Keratinocyte (primary cell): ENCODE measurements at places on chromosomes 1 and 21. TPM values are rescaled to one million over a fixed set of nuclear protein-coding genes. Genes with fewer than 3 reads are reported as not detected.

Gene PTPRC
- polyA plus RNA-seq, result 0.37 TPM in 1 of 3 replicates, not detected in the others

Gene MAB21L3
- polyA plus RNA-seq, result 0.20 to 0.57 TPM (median 0.29 TPM) in 3 replicates

Gene HTR6
- not detected in 3 replicates for polyA plus RNA-seq

Gene SPRR2E
- polyA plus RNA-seq, result 6.7 to 16.2 TPM (median 10.5 TPM) in 3 replicates

Gene RNPEP
- polyA plus RNA-seq, result 35.4 to 63.0 TPM (median 59.8 TPM) in 3 replicates

Gene PRAMEF6
- polyA plus RNA-seq, result not detected in 3 replicates

Gene PSMB2
- 95.5 to 108 TPM (median 104 TPM) in 3 replicates for polyA plus RNA-seq

Gene CHD5
- 0.03 to 0.07 TPM (median 0.05 TPM) in 3 replicates for polyA plus RNA-seq

Gene SPATA45
- polyA plus RNA-seq, result not detected in 3 replicates

DNA sequence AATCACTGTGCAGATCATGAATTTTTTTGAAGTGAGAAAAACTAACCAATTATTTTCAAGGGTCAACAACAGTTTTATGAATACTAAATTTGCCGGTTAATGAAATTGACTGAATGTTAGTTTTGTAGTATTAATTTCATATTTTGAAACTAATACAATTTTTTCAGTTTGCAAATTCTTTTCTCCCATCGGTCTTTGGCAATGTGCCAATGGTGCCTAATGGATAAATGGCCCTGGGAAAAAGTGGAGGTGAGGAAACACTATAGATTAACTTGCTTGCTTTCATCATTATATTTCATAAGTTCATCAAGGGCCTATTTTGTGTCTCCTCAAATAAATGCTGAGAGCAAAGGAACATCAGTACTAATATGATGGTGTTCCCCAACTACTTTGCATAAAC is 4.1 kb downstream of the C1orf141 start:
- DNase-seq, result no peak

DNA sequence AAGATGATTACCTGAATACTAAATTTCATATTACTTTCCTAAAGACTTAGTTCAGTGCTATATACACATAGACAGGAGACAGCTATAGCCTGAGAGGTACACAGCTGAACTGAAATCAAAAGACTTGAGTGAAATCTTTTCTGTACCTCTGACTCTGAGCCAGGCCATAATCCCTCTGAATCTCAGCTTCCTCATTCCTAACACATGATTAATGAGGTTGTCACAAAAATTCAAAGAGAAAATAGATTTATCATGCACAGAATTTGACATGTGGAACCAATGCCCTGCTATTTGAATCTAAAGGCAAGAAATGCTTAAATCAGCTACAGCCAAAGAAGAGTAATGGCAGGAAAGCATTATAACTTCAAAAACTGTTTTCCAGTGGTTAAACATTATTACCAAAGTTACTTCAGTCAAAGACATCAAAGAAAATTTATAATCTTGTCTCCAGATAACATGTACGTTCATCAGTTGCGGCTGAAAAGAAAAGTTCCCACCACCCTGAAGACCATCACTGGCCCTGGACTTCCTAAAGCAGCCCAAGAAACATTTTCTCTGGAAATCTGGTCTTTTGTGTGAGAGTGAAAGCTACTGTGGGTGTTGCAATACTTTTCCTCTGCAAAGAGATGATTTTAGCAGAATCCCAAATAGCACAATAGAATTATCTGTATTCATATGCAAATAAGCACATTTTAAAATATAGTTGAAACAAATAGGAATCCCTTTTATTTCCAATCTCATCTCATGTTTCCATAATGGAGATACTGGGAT is 13.8 kb upstream of the ATP1A1 start:
- no peak for DNase-seq

DNA sequence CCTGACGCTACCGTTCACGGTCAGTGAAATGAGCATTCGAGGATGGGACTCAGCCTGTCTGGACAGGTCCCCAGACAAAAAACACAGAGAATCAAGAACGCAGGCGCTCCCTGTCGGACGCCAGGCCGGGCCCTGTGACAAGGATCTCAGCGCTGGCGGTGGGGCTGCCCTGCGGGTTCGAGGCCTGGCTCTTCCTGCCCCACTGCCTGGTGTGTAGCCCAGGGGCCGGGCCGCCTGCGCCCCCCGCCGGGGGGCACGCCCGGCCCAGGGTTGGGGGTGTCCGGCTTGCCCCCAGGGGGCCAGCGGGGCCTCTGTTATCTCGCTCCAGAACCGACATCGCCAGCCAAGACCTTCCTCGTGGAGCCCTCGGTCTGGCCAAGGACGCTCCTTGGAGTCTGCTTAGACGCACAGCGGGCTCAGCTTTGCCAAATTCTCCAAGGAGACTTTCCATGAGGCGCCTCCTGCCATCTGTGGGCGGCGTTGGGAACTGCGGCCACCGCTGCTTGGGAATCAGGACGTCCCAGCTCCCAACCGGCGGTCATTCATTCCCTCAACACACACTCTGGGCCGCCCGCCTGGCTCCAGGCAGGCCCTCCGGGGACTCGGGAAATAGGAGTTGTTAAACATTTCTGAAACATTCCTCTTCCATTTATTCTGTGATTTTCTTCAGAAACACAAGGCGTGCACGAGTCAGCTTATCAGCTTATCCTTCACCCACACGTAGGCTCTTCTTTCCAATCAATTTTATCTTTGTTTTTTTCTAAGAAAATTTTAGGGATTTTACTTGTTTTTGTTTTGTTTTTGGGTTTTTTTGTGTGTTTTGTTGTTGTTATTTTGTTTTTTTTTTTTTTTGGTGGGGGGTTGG is 11.3 kb upstream of the RIPK4 start:
- no peak for DNase-seq

GRCh38 chr1:54987919-54988705 is 7.7 kb downstream of the TMEM61 start:
- DNase-seq, result no peak

DNA sequence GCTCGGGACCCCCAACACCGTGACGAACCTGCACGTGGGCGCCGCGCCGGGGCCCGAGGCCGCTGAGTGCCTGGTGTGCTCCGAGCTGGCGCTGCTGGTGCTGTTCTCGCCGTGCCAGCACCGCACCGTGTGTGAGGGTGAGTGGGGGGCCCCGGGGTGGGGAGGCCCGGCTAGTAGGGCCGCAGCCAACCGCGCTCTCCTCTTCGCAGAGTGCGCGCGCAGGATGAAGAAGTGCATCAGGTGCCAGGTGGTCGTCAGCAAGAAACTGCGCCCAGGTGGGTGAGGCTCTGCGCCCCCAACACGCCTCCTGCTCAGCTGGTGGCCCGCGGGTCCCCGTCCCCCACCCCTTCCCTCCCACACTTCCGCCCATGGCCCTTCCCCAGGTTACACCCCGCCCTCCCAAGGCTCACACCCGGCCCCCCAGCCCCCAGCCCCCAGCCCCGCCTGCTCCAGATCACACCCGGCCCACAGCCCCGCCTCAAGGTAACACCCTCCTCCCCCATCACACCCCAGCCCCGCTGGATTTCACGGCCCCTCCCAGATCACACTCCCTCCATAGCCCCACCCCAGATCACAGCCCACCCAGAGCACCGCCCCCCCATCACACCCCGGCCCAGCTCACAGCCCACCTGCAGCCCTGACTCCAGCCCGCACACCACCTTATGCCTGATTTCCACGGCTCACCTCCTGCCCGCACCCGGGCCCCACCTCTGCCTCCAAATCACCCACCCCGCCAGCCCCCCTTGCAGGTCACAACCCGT is 2.4 kb upstream of the MMP23B start:
- no peak for DNase-seq

DNA sequence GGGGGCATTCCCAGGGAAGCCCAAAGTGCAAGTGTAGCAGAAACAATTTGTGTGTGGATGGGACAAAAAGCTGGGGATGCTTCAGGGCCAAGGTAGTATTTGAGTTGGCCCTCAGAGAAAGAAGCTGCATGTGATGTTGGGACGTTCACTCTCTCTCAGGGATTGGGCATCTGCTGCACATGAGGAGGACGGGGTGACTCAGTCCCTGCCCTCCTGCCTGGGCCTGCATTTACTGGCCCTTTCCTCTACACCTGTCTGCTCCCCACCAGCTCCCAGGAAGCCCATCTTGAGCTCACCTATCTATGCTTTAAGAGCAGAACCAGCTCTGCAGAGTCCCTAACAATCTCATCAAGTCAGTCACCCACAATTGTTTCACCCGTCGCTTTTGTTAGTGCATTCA is 23.5 kb upstream of the MPZL1 start:
- DNase-seq, result no peak

DNA sequence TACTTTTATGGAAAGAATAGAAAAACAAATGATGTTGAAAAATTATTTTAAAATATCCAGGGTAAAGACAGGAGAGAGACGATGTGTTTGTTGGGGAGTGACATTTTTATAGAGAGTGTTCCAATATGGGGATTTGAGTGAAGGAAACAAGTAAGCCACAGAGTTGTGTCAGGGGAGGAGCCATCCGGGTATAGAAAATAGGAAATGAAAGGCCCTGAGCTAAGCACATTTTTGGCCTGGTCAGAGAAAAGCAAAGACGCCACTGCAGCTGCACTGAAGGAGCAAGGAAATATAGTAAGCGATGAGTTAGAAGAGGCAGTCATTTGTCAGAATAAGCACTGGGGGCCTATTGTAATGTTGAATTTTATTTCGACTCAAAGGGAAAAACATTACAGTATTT is 107.3 kb upstream of the ADGRL4 start:
- no peak for DNase-seq

DNA sequence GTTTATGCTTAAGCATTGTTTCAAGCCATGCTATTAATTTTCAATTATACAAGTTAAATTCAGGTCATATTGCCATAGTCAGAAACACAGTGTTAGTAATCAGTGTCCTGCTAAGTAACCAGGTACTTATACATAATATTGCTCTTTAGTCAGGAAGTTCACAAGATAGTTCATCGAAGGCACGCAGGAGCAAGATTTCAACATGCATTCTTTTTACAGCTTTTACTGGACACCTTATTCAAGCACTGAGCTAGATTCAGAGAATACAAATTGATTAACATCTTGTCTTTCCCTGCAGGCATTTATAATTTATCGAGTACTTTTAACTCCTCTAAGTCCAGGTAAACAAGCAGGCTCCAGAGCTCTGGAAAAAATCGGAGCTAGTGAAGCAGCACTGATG is 202.3 kb upstream of the BRINP3 start:
- DNase-seq, result no peak

GRCh38 chr21:25639551-25640201 is 618 bp downstream of the JAM2 start:
- no peak for DNase-seq

DNA sequence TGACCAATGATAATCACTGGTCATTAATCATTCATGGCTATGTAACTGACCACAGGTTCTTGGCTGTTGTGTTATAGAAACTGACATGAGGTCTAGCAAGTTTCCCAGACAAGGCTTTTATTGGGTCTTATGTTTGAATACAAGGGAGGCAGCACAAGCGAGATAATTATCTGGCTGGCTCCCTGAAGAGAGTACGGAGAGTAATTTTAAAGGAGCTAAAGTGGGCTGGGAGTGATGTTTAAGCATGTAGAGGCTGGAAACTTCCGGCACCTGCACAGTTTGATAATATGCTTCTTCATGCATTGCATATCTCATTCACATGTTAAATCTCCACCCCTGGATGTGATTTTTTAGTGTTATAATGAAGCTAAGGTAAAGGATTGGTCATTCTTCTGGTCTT is 116.2 kb upstream of the KCNK1 start:
- DNase-seq, result no peak

GRCh38 chr1:29052100-29052499 is 71.6 kb downstream of the TMEM200B start:
- no peak for DNase-seq

DNA sequence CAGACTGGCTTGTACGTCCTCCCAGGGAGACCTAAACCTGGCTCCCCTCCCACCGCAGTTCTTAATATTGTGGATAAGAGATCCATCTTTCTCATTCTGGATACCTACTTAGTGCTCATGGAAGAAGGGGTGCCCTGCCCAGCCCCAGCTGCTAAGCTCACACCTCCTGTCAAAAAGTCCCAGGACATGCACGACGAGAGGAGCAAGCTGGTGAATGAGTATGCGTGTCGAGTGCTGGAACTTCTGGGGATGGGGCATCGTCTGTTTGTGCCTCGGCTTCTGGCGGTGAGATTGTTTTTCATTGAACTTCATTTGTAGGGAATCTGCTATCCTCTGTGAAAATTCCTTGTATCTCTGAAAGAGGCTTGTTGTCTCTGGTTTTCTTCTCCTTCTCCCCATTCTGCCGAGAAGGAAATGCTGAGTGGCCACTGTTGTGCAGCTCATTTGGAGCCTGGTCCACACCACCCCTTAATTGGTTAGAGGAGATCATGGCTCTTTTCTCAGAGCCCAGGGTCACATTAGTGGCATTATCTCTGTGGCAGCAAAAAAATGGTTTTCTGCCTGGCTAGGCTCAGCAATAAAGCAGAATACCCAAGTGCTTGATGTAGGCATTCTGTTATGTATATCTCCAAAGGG is 199.4 kb upstream of the CACYBP start:
- no peak for DNase-seq

GRCh38 chr1:198699167-198700015 is 60.6 kb downstream of the PTPRC start:
- DNase-seq, result no peak

- no peak for DNase-seq
Observed at GRCh38 chr1:23370330-23370708, 683 bp upstream of the ZNF436 start.

DNA sequence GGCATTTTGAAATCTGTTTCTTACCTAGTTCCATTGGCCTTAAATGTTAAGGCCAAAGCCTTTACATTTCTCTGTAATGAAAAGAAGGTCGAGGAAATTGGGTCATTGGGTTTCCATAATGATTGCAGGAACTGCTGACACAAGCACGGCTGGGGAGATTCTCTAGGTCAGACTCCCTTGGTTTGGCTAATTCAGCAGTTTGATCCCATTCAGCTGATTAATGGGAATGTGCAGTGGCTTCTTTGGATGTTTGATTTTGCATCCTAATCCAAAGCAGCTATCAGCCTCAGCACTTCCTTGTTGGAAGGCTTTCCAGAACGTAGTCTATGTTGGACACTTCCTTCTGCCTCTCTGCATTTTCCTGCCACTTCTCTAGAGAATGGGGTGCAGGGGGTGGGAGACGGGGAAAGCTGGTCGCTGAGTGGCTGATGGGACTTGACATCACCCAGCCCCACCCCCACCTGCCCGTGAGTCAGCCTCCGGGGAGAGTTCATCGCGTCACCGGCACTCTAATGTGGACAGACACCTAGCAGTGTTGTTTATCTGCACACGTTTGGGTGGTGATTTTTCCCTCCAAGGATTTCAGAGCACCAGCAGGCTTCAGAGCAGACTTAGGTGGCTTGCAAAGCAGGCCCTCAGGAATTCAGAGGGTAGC is 5.4 kb downstream of the PSEN2 start:
- DNase-seq, result peak; percentile 55

- no peak for DNase-seq
Observed at GRCh38 chr1:74343216-74343615, 108.0 kb downstream of the TNNI3K start.
